SK-N-SH (cell line): ENCODE measurements at places on chromosomes 3 and 15. TPM values are rescaled to one million over a fixed set of nuclear protein-coding genes. Genes with fewer than 3 reads are reported as not detected.

LTF gene
- polyA plus RNA-seq, result not detected in 2 replicates

GRAMD2A gene
- polyA plus RNA-seq, result 0.06 and 0.10 TPM in 2 replicates

ALCAM gene
- 58.3 and 87.2 TPM in 2 replicates for polyA plus RNA-seq

CSPG4 gene
- polyA plus RNA-seq, result 0.28 and 0.35 TPM in 2 replicates

MAPKBP1 gene
- polyA plus RNA-seq, result 5.2 and 6.7 TPM in 2 replicates

CACNA2D2 gene
- 1.1 and 2.8 TPM in 2 replicates for polyA plus RNA-seq

ZKSCAN7 gene
- polyA plus RNA-seq, result 5.4 and 9.2 TPM in 2 replicates

CLDN1 gene
- polyA plus RNA-seq, result 0.82 and 1.8 TPM in 2 replicates

COLQ gene
- 1.5 and 1.9 TPM in 2 replicates for polyA plus RNA-seq

NCEH1 gene
- 7.5 and 12.2 TPM in 2 replicates for polyA plus RNA-seq

GP9 gene
- not detected in 2 replicates for polyA plus RNA-seq

SLCO2A1 gene
- 5.8 and 9.3 TPM in 2 replicates for polyA plus RNA-seq

TAGLN3 gene
- polyA plus RNA-seq, result 19.6 and 24.2 TPM in 2 replicates

CCNL1 gene
- 99.8 and 131 TPM in 2 replicates for polyA plus RNA-seq

FANCD2OS gene
- not detected in 2 replicates for polyA plus RNA-seq

CHRNA3 gene
- polyA plus RNA-seq, result 2.3 and 6.3 TPM in 2 replicates

HRH1 gene
- polyA plus RNA-seq, result 6.2 and 7.7 TPM in 2 replicates

FLNB gene
- 115 and 127 TPM in 2 replicates for polyA plus RNA-seq

SNURF gene
- 16.0 and 17.8 TPM in 2 replicates for polyA plus RNA-seq

SCN11A gene
- polyA plus RNA-seq, result 0.02 TPM in 2 replicates

CLEC3B gene
- polyA plus RNA-seq, result 0.16 and 0.46 TPM in 2 replicates

EHD4 gene
- polyA plus RNA-seq, result 16.9 and 17.5 TPM in 2 replicates

SEMA6D gene
- polyA plus RNA-seq, result 0.30 and 0.47 TPM in 2 replicates

GOLGA8Q gene
- polyA plus RNA-seq, result 0.28 and 0.47 TPM in 2 replicates

CD86 gene
- polyA plus RNA-seq, result not detected in 2 replicates

EPHB1 gene
- polyA plus RNA-seq, result 0.84 and 1.2 TPM in 2 replicates

ISLR2 gene
- polyA plus RNA-seq, result 0.56 and 0.58 TPM in 2 replicates

AEN gene
- 46.4 and 65.2 TPM in 2 replicates for polyA plus RNA-seq

CASR gene
- polyA plus RNA-seq, result not detected in 2 replicates

ZMYND10 gene
- polyA plus RNA-seq, result 0.83 and 0.95 TPM in 2 replicates

TADA3 gene
- polyA plus RNA-seq, result 84.1 and 102 TPM in 2 replicates

C3orf85 gene
- not detected in 2 replicates for polyA plus RNA-seq

SLC24A1 gene
- 7.7 and 8.7 TPM in 2 replicates for polyA plus RNA-seq

GRK7 gene
- polyA plus RNA-seq, result 0.03 TPM in 1 of 2 replicates, not detected in the other

ARNT2 gene
- polyA plus RNA-seq, result 14.1 and 17.0 TPM in 2 replicates

POLR2M gene
- polyA plus RNA-seq, result 105 and 160 TPM in 2 replicates

SLC2A2 gene
- 0.59 and 0.63 TPM in 2 replicates for polyA plus RNA-seq

SYNPR gene
- polyA plus RNA-seq, result not detected in 2 replicates

CNTN3 gene
- polyA plus RNA-seq, result 2.8 and 3.3 TPM in 2 replicates

CA12 gene
- polyA plus RNA-seq, result 39.4 and 44.3 TPM in 2 replicates

ERICH6 gene
- 0.08 and 0.21 TPM in 2 replicates for polyA plus RNA-seq

CCDC13 gene
- polyA plus RNA-seq, result 0.66 and 1.3 TPM in 2 replicates

STAB1 gene
- 0.03 and 0.05 TPM in 2 replicates for polyA plus RNA-seq

A4GNT gene
- polyA plus RNA-seq, result not detected in 2 replicates

LRRC15 gene
- 0.02 and 0.03 TPM in 2 replicates for polyA plus RNA-seq

GMPS gene
- 13.4 and 14.8 TPM in 2 replicates for polyA plus RNA-seq

SNTN gene
- polyA plus RNA-seq, result not detected in 2 replicates
